Activated naive CD4-positive, alpha-beta T cell treated with anti-CD3 and anti-CD28 coated beads, Interleukin-2, amount 50 U/mL, for 72 hours (primary cell): ENCODE measurements at places on chromosomes 13 and 19.

- no peak for DNase-seq
Measured at GRCh38 chr19:2524840-2525723, 49.2 kb downstream of the GADD45B start.

GRCh38 chr19:54389553-54389952 lies 24.8 kb upstream of the LAIR1 start:
- DNase-seq, result no peak

DNA sequence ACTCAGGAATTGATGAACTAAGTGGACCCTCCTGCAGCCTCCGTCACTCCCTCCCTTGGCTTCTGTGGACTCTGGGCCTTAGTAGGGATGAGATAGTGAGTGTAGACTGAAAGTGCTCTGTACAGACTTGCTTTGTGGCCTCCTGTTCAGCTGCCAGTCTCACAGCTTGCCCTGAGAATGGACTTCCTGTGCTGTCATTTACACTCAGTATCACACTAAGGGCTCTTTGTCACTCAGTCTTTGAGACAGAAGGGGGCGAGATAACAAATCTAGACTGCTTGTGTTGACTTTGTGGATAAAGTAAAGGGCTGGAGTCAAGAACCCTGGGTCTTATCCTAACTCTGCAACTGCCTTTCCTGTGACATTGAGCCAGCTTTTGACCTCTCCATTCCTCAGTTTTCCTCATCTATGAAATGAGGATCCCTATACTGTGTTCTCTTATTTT lies 21.0 kb upstream of the SPRY2 start:
- no peak for DNase-seq

DNA sequence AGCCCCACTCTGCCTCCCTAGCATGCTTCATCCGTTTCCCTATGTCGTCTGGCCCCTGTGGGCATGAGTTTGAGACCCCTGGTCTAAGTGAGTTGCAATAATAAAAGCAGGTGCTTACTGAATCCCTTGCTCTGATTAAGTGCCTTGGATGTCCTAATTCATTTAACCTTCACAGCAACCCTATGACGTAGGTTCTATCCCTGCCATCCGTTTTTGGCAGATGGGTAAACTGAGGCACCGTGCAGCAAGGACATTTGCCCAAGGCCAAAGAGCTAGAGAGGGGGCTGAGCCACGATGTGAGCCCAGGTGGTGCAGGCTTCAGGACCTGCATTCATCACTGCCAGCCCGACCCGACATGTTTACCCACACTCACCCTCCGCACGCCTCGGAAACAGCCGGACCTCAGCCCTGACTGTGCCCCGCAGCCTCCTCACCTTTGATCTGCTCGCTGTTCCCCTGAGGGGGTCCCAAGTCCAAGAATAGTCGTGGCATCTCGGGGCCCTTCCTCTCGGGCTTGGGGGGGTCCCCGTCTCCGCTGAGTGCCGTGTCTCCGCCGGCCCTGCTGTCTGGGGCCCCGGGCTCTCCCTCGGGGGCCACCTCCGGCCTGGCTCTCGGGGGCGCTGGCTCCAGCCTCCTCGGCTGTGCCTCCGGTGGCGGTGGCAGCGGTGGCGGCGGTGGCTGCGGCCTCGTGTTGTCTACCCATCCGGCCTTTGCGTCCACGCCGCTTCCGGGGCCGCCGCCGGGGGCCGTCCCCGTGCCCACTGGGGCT lies 14.5 kb downstream of the LMTK3 start:
- no peak for DNase-seq

- no peak for DNase-seq
Measured at GRCh38 chr13:99471221-99472121, 29.8 kb upstream of the TM9SF2 start.

GRCh38 chr19:39064405-39064804 lies 19.8 kb upstream of the ACP7 start:
- no peak for DNase-seq

DNA sequence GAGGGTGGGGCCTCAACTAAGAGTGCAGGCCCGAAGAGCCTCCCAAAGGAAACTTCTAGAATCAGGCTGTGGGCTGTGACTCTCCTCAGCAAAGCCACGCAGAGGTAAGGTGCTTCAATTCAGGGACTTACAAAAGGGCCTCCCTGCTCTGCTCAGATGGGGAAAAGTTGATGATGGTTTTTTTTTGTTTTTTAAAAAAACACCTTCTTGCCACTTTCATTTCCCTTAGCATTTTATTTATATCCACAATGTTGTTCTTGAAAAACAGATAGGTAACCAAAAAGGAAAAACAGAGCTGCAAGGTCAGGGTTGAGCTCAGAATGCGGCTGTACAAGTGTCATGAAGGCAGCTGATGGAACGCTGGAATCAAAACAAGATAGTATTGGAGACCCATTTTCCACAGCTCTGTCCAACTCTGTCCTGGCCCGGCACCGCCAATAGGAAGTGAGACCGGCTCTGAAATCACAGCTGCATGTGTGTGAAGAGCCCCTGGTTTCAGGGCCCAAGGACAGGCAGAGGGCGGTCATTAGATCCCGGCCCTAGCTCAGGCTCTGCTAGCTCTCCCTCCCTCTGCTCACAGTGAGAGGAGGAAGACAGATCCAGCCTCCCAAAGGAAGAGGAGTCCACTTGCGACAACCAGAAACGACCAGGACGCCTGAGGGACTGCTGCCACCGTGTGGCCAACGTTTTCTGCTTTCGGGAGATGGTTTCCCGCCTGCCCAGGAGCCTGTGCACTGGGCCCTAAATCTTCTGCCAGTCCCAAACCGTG lies 58.3 kb downstream of the KLF2 start:
- DNase-seq, result peak; percentile 69

DNA sequence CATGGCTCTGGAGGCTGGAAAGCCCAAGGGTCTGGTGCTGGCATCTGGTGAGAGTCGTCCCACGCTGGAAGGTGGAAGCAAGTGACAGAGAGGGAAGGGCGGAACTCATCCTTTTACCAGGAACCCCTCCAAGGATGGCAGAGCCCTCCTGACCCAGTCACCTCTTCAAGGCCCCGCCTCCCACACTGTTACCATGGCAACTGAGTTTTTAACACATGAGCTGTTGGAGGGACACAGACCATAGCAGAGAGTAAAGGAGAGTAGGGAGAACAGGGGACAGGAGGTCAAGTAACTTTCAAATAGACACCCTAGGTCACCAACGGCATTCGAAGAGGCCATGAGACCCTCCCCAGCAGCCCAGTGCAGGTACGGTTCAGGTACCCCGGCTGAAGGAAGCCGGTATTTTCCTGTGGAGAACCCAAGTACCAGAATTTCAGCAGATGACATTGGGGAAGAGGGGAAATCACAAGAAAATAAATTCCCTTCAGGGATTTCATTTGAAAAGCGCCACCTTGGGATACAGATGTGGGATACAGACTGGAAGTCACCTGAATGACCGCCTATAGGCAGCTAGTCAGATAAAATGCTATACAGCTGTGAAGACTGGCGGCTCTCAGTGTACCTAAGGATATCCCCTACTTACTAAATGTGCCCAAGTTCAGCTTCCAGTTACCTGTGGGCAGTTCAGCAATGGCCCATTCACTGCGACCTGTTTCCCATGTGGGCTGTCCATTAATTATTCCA lies 8.0 kb downstream of the IL17D start:
- no peak for DNase-seq

- DNase-seq, result no peak
Measured at GRCh38 chr13:97026531-97027161, 32.4 kb upstream of the OXGR1 start.

GRCh38 chr13:99316657-99317256 lies 9.6 kb upstream of the GPR183 start:
- DNase-seq, result no peak

- DNase-seq, result no peak
Measured at GRCh38 chr13:34722922-34723321, 219.1 kb upstream of the NBEA start.

DNA sequence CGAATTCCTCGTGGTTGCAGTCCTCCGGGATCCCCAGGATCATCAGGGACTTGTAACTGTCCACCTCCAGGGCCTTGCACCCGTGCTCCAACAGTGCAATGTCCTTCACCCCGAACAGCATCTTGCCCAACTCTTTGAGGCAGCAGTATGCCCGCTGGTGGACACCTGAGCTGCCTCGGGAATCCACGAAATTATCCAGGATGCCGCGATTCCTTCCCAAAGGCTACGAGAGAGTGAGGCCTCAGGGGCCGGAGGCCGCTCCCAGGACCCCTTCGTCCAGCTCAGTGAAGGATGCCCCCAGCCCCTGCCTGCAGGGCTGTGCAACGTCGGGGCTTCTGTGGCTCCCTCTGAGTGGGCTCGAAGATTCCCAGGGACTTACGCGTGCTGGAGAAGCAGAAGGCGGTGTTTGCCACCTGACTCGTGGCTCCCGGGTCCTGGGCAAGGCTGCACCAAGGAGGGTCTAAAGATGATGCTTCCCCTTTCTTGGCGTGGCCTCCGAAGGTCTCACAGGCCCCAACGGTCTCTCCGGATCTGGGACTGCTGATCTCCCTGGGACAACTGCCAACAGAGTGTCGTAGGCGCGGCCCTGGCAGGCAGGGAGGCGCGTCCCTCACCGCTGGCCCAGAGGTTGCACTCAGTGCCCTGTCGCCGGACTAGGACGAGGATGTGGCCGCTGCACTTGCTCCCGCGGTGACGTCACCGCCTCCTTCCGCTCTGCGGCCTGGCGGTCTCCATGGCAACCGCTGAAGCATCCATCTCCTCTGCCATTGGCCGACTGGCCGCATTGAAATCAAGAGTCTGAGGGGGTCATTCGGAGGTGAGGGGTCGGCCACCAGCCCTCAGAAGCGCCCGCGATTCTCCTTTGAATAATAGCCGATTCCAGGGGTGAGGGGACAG lies at the start of gene PNMA8C:
PNMA8C (minus strand) TSS at position 698 of the 897 bp plus-strand sequence; CDS start at position 121, 577 bp downstream.
- DNase-seq, result peak; percentile 45

GRCh38 chr19:3108775-3109174 lies 14.6 kb downstream of the GNA11 start:
- peak; percentile 76 for DNase-seq

DNA sequence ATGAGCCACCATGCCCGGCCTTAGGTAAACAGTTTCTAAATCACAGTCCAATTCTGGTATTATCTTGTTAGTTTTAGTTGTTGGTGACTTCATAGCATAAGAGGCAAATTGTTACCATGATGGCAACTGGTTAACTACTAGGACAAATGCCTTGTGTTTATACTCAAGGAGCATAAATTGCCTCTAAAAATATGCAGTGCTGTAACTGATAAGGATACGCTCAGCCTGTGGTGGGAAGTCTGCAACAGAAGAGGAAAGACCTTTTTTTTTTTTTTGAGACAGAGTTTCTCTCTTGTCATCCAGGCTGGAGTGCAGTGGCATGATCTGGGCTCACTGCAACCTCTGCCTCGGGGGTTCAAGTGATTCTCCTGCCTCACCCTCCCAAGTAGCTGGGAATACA lies 311.9 kb upstream of the ARGLU1 start:
- no peak for DNase-seq

- DNase-seq, result no peak
Measured at GRCh38 chr13:23666582-23666981, 96.4 kb downstream of the TNFRSF19 start.

DNA sequence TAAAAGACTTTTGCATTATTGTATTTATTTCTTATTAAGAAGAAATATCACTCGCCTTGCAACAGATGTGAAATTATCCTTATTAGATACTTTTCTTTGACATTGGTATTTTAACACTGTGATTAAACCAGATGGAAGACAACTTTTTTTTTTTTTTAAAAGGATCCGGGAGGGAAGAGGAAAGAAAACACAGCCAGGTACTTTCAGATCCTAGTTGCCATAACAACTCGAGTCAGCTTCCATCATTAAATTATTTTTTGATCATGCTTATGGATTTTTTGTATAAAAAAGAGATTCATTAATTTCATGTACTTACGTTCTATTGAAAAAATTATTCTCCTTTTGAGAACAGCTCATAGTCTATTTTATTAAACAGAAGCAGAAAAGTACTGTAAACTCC lies 515.7 kb downstream of the TBC1D4 start:
- no peak for DNase-seq

- DNase-seq, result no peak
Measured at GRCh38 chr13:107960301-107960700, 255.0 kb downstream of the LIG4 start.

GRCh38 chr13:37657134-37657533 lies 58.6 kb upstream of the POSTN start:
- no peak for DNase-seq

GRCh38 chr13:95253033-95253432 lies 48.2 kb downstream of the ABCC4 start:
- no peak for DNase-seq
